Ammon's horn (tissue), 1 donor: ENCODE measurements at places on chromosomes 5 and 9.

DNA sequence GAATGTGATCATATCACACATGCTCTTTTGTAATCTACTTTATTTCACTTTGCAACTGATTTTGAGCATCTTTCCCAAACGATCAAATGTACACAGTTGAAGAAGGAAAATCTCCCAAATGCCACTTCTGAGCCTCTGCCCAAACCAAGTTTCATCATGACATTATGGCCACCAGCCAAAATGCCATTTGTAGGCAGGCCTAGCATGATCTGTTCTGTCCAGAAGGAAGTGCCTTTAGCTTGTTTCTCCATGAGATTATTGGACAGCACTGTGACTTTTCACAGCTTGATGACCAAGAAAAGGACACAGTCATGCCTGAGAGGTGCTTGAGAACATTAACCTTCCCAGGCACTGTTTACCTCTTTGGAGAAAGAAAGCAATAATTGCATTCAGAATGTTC, 73.2 kb upstream of the PIP5K1B start:
- DNase-seq: no peak

DNA sequence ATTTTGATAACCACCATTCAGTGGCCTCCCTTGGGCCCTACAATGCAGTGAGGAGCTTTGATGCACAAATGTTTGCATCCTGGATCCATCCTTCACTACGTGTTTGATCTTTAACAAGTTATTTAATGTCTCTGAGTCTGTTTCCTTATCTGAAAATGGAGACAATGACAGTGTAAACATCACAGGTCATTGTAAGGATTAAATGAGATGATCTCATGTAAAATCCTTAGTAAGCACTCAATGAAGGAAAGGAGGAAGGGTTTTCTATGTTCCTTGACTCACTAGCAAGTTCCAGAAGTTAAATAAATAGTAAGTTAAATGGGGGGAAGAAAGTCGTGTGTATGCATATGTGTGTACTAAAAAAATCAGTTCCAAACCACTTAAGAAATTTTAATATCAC, 9.8 kb upstream of the SLC36A3 start:
- no peak for DNase-seq

GRCh38 chr5:140222416-140222815, 47.4 kb downstream of the CYSTM1 start:
- no peak for DNase-seq

GRCh38 chr9:37327553-37327952, 94.9 kb upstream of the GRHPR start:
- DNase-seq: no peak

- DNase-seq: no peak
Measured at GRCh38 chr5:166980666-166981065, 1310.8 kb upstream of the WWC1 start.

DNA sequence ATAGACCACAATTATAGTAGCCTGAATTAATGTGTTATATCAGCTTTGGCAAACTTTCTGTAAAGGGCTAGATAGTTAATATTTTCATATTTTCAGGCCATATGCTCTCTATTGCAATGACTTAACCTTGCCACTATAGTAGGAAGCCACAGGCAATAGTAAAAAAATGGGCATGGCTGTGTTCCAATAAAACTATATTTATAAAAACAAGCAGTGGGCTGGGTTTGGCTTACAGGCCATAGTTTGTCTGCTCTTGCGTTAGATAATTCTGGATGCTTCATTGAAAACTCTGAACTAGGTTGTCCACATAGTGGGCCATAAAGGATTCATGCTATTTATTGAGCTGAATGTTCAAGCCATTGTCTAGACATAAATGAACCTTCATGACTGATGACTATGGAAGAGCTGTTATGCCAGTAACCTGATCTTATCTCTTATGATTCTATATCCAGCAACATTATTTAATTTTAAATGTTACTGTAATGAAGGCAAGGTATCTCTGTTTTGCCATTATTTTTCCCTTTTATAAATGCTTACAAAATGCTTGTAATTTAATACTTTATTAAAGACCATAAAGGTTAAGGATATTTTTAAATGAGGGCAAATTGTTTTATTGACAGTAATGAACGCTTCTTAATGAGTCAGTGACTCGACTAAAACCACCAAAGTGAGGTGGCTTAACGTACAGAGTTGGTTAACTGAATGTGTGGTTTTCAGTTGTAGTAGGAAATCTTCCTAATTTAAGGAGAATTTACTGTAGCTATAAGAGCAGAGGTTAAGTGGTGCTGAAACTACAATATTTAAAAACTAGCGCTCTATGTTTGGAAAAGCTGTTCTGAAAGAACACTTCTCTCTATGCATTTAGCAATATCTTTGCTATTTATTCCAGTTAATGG, 560.6 kb downstream of the PRR16 start:
- DNase-seq: no peak

- no peak for DNase-seq
Measured at GRCh38 chr9:107711542-107711941, 222.0 kb upstream of the KLF4 start.

DNA sequence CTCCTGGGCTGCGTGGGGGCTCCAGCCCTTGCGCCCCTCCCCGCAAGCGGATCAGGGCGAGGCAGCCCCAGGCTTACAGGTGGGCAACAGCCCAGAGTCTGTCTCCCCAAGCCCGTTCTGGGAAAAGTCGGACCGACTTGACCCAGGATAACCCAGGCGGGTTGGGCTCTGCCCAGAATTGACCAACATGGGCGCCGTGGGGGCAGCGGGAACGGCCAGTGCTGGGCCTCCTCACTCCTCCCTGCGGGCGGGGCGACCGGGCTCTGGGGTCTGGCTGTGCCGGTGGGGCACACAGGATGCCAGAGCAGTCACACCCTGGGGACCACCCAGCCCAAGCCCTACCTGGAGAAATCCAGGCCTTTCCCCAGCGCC, 15.3 kb upstream of the SYNPO start:
- DNase-seq: no peak

- DNase-seq: peak; percentile 65
Measured at GRCh38 chr9:109751253-109751652, 28.7 kb upstream of the PALM2AKAP2 start.

DNA sequence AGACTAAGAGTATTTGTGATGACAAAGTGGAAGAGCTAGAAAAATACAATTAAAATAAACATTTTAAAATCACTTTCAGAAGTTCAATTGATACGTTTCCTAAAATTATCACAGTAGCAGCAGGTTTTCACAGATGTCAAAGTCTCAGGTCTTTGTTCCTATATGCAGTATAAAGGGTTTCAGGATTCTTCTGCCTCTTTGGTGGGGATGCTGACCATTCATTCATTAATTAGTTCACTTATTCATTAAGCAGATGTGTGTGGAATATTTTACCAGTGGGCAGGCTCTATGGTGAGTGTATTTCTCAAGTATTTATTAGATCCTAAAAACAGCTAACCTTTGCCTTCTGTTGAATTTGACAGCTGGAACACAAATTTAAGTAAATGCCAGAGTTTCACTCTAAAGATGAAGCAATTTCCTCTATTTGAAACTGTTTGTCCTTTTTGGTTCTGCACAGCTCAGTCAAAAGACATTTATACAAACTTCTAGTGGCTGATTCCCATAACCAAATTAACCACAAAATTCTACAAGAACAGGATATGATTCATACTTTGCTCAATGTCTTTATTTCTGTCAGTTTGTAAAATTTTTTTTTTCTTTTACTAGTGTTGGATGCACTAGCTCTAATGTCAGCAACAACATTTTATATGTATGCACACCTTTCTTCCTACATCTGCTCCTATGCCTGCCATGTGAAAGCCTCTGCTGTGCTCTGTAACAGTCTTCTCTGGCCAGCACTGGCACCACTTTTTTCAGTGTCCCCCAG, 75.9 kb upstream of the PRR16 start:
- DNase-seq: no peak

DNA sequence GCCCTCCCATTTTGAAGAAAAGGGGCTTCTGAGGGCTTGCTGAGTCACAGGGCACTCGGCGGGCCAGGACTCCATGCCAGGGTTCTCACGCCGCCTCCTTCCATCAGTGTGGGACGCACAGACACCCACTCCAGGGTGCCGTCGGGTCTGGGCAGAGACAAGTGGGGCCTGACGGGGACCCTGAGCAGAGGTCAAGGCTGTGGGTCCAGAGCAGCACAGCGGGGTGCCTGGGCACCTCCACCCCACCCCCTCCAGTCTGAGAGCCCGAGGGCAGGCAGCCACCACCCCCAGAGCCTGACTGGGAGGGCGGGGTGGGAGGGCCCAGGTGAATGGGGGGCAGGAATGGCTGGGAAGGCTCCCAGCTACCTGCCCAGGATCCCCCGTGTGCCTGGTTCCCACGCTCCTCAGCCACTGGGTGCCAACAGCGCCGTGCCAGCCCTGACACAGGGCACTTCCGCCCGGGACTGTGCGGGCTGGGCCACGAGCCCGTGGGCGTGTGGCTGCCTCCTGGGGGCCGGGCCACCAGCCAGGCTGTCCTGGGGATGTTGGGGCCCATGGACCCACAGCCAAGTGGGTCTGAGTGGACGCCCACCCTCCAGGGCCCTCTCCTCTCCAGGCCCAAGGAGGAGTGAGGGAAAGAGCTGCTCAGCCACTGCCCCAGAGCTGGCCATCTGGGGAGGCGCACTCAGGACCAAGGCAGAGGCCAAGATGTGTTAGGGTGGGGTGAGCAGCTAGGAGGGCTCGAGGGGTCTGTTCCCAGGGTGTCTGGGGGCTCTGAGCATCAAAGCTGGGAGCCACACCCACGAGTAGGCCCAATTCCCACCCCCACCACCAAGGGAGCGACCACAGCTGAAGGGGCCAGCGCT, 10.1 kb upstream of the NRARP start:
- no peak for DNase-seq

- peak; percentile 78 for DNase-seq
Measured at GRCh38 chr9:133792721-133793470, 54.7 kb upstream of the SARDH start.

- no peak for DNase-seq
Measured at GRCh38 chr9:130185017-130185416, 12.8 kb downstream of the NCS1 start.

DNA sequence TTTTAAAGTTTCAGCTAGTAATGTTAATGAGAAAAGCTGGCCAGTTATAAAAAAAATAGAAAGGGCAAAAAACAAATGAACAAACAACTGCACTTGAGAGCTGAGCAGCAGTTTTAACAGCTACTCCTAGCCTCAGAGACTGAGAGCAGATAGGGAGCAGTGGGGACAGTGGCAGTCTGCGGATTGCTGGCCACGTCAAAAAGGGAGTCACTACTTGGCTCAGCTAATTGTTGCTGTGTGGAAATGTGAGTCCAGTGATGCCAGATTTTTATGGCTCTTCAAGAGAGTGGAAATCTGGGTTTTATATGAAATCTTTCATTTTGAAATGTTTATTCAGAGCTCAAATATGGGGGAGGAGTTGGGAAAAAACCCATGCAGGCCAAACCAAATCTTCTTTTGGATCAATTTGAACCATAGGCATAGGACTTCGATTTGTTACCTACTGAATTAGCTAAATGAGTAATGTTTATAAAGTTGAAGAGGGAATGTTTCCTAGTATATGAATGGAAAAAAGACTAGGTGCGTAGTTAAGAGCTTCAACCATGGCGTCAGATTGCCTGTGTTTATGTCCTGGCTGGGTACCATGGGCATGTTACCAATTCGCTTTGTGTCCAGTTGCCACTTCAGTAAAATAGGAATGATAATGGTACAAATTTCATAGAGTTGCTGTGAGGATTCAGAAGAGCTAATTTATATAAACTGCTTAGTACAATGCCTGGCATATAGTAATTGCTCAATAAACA, 102.1 kb downstream of the PAM start:
- no peak for DNase-seq

DNA sequence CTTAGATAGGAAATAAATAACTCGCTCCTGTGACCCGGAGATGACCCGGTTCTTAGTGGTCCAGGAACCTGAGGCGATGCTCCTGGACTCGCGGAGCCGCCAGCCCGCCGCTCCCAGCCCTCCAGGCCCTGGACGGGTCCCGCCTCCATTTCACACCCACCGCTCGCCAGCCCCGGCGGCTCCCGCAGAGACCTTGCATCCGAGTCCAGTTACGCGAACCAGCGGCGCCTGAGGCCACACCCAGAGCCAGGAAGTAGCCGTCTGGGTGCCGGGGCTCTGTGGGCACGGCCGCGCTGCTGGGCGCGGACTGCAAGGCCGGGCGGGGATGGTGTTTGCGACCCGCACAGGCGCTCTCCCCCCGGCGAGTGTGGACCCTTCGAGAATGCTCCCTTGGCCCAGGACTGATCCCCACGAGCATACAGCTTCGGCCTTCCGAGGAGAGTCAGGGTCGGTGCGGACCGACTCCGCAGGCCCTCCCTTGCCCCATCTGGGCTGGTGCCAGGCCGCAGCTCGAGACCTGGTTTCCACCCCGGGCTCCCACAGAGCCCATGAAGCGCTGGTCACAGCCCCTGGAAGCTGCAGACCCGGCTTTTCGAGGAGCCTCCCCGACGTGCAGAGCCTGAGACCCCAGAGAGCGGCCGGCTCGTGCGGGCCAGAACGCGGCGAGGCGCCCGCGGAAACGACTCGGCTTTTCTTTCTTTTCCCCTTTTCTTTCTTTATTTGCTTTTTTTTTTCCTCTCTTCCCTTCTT, 5.2 kb upstream of the BARX1 start:
- DNase-seq: no peak

DNA sequence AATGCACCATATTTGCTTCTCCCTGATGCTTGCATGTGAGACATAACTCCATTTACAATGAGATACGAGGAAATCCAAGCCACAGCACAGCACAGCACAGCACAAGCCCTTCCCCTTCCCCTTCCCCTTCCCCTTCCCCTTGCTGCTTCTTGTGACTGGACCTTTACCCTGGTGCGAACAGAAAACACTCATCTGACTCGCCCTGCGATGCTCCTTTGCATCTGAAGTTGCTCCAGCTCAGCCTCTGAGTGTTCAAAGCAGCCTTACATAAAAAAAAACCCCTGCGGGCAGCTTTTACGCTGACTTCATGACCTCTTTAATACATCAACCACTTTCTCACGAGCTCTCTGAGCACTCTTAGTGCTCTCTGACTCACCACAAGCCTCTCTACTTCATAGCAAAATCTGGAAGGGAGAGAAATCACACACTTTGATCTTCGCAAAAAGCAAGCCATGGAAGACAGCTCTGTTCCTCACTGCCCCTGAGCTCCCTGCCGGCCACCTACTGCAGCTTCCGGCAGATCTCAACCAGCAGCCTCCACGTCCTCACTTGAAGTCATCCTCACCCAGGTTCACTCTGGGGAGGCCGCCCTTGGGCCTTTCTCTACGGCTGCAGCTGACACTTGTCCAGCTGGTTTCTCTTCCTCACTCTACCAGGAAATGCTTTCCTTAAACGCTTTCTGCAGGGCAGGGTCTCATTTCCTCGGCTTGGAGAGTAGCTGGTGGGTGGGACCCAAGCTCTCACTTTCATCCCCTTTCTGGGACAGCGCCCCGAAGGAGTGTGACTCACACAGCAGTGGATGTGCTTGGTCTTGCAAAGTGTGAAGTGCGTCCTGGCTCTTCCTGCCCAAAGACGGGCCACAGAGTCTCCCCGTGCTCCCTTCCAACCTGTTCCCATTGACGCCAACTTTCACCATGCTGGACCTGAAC, 5.3 kb downstream of the SLC34A1 start:
- no peak for DNase-seq
